Activated naive CD8-positive, alpha-beta T cell treated with anti-CD3 and anti-CD28 coated beads for 36 hours (primary cell): ENCODE measurements at places on chromosomes 1 and 21. TPM values are rescaled to one million over a fixed set of nuclear protein-coding genes. Genes with fewer than 3 reads are reported as not detected.

The TFAP2E gene
- 0.27 TPM for total RNA-seq

The CASQ1 gene
- not detected for total RNA-seq

The XCL2 gene
- total RNA-seq = 139 TPM

The PKP1 gene
- 0.04 TPM for total RNA-seq

The FMO5 gene
- 0.22 TPM for total RNA-seq
